Stimulated activated CD4-positive, alpha-beta T cell treated with anti-CD3 and anti-CD28 coated beads, Interleukin-1b, Interleukin-23, amount 100 ng/mL, for 1 hour (primary cell): ENCODE measurements at places on chromosomes 16 and 17.

DNA sequence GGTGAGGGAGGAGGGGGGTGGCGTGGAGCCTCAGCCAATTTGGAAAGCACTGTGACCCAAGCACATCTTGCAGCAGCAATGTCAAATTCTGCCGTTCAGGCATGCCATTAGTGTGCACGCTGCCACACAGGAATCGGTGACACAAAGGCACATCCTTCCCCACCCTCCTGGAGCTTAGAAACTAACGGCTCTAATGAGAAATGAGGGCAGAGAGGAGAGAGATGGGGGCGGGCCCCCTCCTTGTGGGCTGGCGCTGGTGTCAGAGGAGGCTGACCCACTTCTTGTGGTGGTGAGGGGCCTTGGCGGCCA lies 94.8 kb downstream of the RTN4RL1 start:
- DNase-seq = no peak

GRCh38 chr16:88430524-88431446 lies 22.3 kb upstream of the ZFPM1 start:
- no peak for DNase-seq

- no peak for DNase-seq
These were observed 34.5 kb downstream of the PMM2 start for GRCh38 chr16:8831871-8832716.

DNA sequence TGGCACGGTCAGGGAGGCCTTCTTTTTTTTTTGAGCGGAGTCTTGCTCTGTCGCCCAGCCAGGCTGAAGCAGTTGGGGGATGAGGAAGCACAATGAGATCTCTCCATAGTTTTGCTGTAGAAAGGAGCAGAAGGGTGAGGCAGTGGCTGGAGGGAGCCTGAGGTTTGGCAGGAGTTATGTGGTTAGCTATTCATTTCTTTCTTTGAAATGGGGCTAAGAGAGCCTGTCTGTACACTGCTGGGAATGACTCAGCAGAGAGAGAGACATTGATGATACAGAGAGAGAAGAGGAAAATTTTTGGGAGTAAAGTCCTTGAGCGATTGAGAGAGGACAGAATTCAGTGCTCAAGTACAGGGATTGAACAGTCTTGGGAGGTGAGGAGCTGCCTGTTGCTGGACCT lies 22.1 kb downstream of the NOS2 start:
- DNase-seq = no peak

- DNase-seq = no peak
These were observed 105.6 kb downstream of the SEC14L1 start for GRCh38 chr17:77246110-77247047.
